HTR-8/SVneo (cell line): ENCODE measurements at places on chromosomes 5 and 9.

- no peak for DNase-seq
These were observed 44.7 kb upstream of the IL17B start for GRCh38 chr5:149423794-149424268.

GRCh38 chr5:52807723-52808122 is 20.0 kb downstream of the ITGA1 start:
- no peak for DNase-seq

DNA sequence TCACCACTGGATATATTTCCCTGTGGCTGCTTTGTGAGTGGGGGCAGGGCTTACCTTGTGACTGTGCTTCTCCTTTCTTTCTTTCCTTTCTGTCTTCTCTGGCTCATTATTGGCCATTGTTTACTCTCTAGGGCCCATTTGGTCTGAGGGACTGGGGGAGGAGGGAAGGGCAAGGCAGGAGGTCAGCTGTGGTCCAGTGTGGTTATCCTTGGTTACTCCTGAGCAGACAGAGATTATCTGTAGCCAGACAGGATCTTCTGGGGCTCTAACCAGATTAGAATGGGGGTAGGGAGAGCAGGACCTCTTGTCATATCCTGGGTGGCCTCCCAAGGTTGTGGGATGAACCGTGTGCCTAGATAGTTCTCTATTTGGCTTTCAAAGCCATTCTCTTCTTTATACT is 71.2 kb downstream of the ANKRD55 start:
- DNase-seq = no peak

GRCh38 chr5:132688536-132689339 is 14.9 kb downstream of the IL4 start:
- no peak for DNase-seq

- DNase-seq = no peak
These were observed 82.0 kb downstream of the WNK2 start for GRCh38 chr9:93265972-93266371.

DNA sequence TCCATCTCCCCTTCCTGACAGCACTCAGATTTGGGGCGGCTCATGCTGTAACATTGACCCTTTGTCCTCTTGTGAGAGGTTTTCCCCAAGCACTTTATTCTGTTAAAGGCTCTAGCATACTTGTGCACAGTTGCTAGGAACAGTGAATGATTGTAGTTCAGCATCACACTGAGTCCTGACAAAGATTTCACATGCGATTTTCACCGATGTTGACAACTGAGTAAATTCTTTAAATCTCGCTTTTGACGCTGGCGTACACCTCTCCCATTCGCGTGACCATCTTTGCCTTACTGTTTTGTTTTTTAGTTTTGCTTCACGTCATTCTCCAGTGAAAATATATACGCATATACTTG is 780 bp downstream of the CDC37L1 start:
- no peak for DNase-seq

- DNase-seq = no peak
These were observed 45.8 kb upstream of the CLK4 start for GRCh38 chr5:178672630-178673029.

GRCh38 chr5:135242866-135243555 is 156.0 kb downstream of the MACROH2A1 start:
- DNase-seq = no peak

GRCh38 chr5:155947394-155948062 is 379.4 kb upstream of the SGCD start:
- no peak for DNase-seq

GRCh38 chr5:15013654-15014463 is 142.3 kb upstream of the ANKH start:
- DNase-seq = peak; percentile 71

GRCh38 chr5:31811210-31811609 is 172.3 kb downstream of the PDZD2 start:
- peak; percentile 91 for DNase-seq

DNA sequence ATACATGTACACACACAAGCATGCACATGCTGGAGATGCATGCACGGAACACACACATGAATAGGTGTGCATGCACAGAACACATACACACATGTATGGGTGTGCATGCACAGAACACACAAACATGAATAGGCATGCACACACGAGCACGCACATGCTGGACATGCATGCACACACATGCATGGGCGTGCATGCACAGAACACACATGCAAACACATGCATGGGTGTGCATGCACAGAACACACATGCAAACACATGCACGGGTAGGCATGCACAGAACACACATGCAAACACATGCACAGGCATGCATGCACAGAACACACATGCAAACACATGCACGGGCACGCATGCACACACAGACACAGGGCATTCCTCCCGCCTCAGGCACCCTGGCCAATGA is 382.3 kb downstream of the IRX2 start:
- DNase-seq = no peak

GRCh38 chr9:124264823-124265233 is 7.1 kb downstream of the NEK6 start:
- no peak for DNase-seq

GRCh38 chr9:133051281-133051900 is 10.4 kb upstream of the CEL start:
- no peak for DNase-seq

GRCh38 chr5:163586531-163586956 is 81.1 kb downstream of the MAT2B start:
- no peak for DNase-seq

DNA sequence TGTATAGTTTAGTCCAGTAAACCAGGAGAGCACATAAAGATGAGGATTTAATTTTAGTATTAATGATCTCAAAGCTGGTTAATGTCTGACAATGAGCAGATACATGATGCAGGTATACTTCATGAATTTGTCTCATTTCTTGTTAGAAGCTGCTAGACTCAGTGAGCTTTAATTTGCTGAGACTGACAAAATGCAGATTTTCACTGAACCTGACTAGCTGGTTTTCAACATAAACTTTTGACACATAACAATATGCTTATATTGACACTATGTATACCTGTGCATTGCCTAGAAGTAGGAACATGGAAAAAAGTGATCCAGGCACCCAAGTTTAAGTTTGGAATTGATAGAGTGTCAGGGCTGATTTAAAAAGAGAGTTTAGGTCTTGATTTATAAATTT is 10.8 kb downstream of the UBLCP1 start:
- DNase-seq = no peak

DNA sequence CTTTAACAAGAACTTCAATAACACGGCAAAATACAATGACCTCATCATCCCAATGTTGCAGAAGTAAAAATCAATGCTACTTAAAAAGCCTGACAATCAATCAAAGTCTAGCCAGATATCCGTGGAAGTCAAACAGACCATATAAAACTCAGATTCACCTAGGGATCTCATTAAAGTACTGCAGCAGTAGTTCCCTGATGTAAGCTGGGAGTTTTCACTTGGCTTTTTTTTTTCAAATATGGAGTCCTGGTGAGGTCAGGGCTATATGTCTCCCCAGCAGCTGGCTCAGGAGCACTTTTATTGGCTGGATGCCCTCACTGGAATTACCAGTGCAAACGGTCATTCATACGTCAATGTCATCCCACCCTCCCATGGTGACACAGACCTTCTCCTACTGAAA is 220.6 kb upstream of the SLC30A5 start:
- DNase-seq = no peak

- DNase-seq = no peak
These were observed 1917.9 kb downstream of the EFNA5 start for GRCh38 chr5:105752801-105753200.

DNA sequence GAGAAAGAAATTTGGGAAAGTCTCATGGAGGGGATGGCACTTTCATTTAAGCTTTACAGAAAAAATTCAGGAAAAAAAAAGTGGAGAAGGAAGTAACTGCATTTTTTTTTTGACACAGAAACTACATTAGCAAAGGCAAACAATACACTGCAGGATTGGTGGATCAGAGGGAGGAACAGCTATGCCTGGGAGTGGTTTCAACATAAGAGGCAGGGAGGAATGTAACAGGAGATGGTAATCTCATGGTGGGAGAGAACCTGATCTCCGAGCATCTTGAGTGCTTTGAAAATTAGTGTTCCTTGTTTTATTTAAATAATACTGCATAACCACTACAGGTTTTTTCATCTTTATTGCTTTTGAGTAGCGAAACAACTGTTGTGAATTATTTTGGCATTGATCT is 249.4 kb downstream of the FAM170A start:
- no peak for DNase-seq

GRCh38 chr5:21680641-21681040 is 1172.5 kb downstream of the CDH12 start:
- DNase-seq = no peak

- DNase-seq = no peak
These were observed 1974.8 kb downstream of the EFNA5 start for GRCh38 chr5:105695941-105696340.

DNA sequence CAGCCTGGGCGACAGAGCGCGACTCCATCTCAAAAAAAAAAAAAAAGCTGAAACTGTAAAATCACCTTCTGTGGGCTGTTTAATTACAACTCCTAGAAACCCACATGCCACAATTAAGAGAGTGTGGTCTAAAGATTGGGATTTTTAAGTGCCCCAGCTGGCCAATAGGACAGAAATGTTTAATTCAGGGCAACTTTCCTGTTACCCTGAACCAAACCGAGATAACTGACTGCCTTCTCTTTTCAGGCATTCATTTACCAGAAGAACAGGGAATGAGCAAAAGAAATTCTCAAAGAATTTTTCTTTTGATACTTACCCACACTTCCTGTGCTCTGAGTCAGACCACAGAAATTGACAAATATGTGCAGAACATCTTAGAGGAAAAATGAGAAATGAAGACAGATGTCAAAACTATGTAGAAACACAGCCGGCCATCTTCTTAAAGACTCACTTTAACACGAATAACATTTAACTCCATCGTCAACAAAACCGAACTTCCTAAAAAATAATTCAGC is 221.3 kb upstream of the DAPK1 start:
- peak; percentile 21 for DNase-seq

DNA sequence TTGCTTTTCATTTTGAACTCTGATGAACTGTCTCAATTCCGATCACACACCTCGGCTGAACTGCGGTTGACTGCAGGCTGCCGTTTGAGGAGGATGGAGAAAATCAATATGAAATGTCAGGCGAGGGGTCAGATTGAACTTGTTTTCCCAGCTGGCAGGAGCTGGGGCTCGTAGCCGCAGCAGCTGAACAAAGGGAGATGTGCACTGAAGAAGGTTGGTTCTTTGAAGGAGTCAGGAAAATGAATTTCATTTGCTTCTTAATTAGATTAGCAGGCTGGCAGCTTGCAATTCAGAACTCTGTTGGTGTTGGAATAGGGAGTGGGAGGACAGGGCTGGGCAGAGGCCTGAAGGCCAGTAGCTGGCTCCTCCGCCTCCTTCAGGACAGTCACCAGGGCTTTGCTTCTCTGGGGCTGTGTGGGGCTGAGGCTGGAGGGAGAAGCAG is 117.4 kb upstream of the GPR151 start:
- no peak for DNase-seq

- no peak for DNase-seq
These were observed 1.8 kb downstream of the FEM1C start for GRCh38 chr5:115542651-115543364.

DNA sequence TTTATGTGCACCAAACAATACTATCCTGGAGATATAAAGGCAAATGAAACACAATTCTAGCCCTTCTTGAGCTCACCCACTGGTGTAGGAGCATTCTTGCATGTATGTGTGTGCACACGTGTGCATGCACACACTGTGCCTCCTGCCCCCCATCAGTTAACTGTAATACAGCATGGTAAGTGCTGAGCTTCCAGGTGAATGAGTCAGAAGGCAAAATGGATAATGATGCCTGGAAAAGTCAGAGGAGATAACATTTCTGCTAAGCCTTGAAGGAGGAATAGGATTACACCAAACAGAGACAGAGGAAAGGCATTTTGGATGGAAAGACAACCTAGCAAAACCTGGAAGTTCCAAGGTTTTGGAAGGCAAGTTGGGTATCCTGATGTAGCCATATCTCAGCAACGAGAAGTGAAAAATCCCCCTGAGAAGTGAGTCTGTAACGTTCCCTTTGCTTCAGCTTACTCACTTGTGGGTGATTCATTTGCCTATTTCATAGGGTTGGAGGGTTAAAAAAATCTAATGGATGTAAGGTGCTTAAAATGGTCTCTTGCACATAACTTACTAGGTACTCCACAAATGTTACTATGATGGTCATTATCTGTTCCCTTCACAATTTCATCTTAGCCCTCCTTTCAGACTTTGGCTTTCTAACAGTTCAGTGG is 101.4 kb upstream of the STC2 start:
- DNase-seq = no peak

DNA sequence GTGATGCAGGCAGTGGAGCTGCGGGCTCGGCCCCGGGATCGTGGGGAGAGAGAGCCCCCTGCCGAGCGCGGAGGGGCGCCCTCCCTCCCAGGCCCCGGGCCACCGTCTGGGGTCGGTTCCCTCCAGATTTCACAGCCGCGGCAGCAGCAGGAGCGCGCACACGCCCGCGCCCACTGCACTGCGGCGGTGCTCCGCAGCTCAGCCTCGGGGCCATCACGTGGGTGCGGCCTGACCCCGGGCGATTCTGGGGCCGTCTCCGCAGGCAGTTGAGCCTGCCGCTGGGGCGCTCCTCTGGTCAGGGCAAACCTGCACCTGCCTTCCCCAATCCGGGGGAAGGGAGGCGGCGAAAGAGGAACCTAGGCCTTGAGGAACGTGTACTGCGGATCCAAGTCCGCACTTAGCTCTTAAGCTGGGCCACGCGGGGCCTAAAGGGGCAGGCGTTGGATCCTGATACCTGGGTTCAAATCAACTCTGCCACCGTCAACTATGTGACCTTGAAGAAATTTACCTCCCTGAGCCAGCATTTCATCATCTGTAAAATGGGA is 9.4 kb upstream of the DELE1 start:
- DNase-seq = no peak

DNA sequence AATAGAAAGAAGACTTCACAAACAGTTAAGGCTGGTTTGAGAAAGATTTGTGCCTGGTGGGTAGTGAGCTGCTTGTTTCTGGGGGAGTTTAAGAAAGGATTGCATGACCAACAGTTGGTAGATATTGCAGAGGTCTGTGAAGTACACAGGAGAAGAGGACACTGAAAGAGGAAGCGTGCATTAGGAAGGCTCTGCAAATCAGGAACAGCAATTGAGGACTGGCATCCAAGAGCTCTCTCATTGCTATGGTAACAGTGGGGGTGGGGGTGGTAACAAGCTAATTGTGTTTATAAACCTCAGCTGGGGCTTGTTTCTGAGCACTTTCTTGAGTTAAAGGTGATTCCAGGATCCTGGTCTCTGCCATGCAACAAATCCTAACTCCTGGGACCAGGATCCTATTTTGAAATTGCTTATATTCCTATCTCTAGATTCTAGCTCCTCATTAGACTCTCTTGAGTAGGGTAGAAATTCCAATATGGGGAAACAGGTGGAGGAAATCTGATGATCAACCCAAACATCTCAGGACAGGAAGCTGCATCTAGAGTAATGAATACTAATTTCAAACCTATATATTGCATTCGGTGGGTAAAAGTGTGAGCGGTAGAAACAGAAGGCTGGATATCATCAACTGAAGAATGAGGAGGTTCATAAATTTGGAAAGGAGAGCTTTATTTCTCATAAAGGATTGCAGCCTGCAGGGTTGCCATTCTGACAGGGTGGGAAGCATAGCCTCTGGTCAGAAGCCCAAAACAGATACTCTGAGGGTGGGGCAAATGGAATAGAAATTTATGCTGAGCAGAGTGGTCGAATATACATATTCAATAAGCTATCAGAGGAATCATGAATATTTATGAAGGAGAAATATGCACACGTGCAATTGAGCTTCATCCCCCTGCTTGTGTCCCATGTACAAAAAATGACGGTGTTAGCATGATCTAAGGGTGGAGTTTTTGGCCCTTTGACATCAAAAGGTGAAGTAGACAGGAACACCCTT is 79.4 kb downstream of the PTTG1 start:
- DNase-seq = no peak

GRCh38 chr5:160638161-160638742 is 213.8 kb downstream of the ATP10B start:
- DNase-seq = no peak

GRCh38 chr9:129414993-129415941 is 205.6 kb downstream of the C9orf50 start:
- DNase-seq = no peak
